ENCODE measurements at places on chromosomes 1 and 21. TPM values are rescaled to one million over a fixed set of nuclear protein-coding genes. Genes with fewer than 3 reads are reported as not detected.

Gene GPR3
- 0.94 TPM for polyA plus RNA-seq

Gene GIPC2
- polyA plus RNA-seq = 11.8 TPM

Gene DPT
- 28.7 TPM for polyA plus RNA-seq

Gene TTC22
- 1.2 TPM for polyA plus RNA-seq

Gene ADGRB2
- 0.21 TPM for polyA plus RNA-seq

Gene OR10J1
- polyA plus RNA-seq = not detected

Gene CYP4A11
- not detected for polyA plus RNA-seq

Gene SYPL2
- 1.2 TPM for polyA plus RNA-seq

Gene TMEM200B
- 7.1 TPM for polyA plus RNA-seq

Gene IFFO2
- 3.3 TPM for polyA plus RNA-seq

Gene FCRL5
- 0.15 TPM for polyA plus RNA-seq

Gene HSD3B2
- not detected for polyA plus RNA-seq

Data from adipose tissue (tissue), 3 donors.